ENCODE measurements at places on chromosomes 2 and 18.

DNA sequence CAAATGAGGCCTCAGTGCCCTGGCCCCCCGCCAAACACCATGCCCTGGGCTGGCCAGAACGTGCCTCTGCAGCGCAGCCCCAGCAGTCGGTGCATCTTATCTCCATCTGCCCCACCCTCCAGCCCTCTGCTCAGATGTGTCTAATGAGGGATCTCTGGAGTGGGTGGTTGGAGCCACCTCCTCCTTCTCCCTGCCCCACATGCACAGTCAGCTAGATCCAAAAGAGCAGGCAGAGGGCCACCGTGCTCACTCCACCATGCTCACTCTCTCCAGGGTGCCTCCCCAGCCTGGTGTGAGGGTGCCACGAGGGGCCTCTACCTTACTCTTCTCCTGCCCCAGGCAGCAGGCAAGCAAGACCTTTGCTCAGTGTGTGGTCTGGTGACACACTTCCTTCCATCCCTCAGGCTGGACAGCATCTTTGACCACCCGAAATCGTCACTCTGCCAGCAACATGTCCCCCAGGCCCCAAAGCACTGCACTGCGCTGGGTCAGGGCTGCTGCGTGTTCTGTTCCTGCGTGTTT, 266.1 kb upstream of the HDAC4 start:
- no peak for DNase-seq

GRCh38 chr2:18271370-18272147, 288.9 kb downstream of the RDH14 start:
- no peak for DNase-seq

DNA sequence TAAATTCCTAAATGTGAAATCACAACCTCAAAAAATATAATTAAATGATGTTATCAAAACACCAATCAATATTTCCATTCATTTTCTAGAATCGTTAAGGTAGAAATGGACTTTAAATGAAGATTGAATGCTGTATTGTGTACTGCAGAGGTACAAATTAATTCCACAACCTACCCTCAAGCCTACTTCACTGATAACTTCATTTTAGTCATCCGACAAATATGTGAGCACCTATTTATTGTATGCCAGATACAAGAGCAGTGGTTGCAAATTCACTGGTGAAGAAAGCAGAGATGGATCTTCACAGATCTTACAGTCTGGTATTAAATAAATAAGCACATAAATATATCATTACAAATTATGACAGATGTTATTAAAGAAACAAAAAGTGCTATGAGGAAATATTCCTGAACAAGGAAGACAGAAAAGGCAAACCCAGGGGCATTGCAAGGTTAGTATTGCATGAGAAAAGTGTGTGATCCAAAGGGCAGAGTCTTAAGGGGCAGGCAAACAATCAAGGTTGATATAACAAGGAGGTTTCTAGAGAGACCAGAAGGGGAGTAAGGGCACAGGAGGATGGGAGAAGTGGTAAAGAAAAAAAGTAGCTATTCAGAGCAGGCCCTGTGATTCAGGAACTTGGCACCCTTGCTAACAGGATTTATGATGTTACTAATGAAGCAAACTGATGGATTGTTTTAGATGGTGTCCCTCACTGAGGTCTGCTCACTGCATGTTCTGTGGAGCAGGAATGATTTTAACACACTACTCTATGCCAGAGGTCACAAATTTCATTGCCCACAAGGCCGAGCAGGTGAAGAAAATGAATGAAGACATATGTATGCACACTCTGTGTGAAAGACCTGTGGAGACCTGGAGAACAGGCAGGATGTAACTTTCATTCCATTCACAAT, 128.0 kb upstream of the CCDC150 start:
- no peak for DNase-seq

DNA sequence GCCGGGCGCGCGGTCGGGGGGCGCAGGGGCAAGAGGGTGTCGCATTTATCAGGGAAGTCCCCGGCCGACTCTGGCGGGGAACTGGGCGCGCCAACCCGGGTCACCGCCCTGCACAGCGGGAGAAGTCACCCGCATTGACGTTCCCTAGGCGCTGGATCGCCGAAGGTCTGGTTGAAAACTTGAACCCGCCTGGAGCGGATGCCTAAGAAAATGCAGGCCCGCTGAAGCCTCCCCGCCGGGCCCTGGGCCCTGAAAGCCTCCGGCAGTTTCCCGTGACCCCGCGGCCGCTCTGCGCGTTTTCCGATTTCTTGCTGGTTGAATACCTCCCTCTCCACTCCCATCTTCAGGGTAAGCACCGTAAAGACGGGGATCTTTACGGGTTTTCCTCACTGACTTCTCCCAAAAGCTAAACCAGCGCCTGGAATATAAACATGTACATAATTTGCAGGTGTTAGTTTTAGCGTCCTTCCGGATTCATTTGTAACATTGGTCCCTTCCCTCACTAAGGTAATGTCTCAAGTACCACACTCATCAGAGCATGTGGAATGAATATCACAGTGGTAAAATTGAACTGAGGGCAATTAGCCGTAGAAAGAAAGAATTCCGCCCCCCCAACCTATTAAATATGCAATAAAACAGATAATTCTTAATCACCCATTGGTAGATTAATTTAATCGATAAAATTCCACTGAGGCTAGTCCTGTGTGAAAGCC, 675 bp upstream of the SPIRE1 start:
- DNase-seq, result no peak

DNA sequence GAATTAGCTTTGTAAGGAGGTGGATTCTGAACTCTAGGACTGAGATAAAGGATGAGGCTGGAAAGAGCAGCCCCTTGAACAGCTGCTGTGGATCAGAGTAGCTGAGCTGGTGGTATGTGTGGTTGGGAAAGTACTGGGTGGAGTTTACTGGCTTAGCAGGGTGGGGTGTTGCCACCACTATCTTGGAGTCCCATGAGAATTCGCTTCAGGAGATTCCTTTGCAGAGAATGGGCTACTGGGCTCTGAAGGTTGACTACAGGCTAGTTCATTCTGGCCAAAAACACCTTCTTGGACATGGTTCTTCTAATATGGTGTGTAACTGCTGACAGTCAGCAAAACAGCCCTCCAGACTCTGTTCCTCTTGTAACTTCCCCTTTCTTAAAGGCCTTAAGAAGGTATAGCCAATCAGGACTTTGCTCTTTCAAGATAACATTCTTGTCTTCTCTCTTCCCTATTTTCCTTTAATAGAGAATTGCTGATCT, 52.7 kb downstream of the TET3 start:
- DNase-seq, result peak; percentile 36

DNA sequence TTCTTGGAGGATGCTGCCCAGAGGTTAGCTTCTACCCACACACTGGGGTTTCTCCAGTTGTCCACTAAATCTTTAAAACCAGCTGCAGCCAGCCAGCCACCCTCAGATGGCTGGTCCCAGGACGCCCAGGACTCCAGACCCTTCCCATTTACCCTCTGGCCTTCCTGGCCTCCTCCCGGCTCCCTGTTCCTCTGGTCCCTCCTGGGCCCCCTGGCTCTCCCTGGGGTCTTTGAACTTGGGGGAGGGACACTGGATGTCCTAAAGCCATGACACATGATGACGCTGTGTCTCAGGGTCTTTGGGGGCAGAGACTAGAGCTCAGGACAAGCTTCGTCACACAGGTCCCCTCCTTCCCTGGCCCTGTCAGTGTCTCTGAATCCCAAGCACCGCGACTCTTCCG, 201.1 kb upstream of the HDAC4 start:
- DNase-seq, result no peak

All from GM12864 (cell line).